IMR-90 (cell line): ENCODE measurements at places on chromosomes 13 and 19.
A peak's percentile ranks its signal among the peaks of the same experiment; 100 is the strongest.

DNA sequence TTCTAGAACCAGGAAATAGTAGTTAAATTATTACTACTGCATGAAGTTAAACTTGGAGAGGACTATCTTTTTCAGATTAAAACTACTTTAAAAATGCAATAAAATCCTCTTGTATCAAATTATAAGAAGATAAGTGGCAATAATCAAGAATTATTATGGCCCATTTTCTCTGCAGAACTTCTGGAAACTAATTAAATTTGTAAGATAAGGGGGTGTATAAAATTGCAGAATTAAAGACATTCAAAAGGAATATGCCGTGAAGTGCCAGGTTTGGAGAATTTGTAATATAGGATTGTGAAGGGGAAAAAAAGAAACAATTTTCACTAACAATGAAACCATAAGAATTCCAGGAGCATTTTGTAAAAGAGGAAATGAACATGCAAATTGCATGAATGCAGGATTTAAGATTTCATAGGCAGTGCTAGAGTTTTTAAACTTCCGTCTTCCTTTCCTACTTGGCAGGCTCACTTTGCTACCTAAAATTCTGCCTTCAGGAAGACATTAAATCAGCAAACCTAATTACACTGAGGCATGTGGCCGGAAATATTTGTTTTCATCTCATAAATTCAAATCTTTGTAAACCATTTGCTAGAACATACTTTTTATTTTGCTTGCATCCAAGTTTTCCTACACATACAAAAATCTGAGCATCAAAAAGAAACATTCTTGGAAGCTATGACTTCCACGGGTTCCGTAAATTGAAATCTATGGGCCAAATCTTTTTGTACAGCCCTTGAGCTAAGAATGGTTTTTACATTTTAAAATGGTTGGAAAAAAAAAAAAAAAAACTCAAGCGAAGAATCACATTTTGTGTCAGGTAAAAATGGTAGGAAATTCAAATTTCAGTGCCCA lies 166.9 kb downstream of the DCLK1 start:
- DNase-seq: no peak

DNA sequence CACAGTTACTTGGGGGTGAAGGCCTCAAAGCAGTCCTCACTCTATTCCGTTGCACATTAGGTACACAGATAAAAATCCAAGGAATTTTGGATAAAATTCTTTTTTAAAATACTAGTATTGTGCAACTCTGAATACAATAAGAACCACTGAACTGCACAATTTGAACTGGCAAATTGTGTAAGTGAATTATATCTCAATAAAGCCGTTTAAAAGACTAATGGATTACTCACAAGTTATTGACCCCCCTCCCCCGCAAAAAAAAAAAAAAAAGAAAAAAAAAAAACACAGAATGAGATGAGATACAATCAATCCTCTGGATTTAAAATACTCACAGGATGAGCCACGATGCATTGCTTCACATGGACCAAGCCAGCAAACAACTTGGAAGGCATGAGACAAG lies 86.4 kb downstream of the CRYL1 start:
- no peak for DNase-seq

DNA sequence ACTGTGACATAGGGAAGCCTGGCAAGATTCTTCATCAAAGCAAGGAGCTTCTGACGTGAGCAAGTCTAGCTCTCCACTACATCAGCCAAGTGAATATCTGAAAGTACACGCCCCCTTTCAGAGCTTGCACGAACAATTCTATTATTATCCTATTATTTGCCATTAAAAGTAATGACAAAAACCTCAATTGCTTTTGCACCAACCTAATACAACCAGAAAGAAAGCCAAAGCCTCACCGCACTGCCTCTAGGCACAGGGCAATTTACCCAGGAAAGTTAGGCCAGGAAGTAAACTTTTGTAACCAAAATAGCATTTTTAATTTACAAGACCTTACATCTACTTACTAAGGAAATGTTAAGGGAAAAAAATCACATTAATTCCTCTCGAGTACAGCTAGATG lies 41.2 kb downstream of the LATS2 start:
- DNase-seq: no peak

DNA sequence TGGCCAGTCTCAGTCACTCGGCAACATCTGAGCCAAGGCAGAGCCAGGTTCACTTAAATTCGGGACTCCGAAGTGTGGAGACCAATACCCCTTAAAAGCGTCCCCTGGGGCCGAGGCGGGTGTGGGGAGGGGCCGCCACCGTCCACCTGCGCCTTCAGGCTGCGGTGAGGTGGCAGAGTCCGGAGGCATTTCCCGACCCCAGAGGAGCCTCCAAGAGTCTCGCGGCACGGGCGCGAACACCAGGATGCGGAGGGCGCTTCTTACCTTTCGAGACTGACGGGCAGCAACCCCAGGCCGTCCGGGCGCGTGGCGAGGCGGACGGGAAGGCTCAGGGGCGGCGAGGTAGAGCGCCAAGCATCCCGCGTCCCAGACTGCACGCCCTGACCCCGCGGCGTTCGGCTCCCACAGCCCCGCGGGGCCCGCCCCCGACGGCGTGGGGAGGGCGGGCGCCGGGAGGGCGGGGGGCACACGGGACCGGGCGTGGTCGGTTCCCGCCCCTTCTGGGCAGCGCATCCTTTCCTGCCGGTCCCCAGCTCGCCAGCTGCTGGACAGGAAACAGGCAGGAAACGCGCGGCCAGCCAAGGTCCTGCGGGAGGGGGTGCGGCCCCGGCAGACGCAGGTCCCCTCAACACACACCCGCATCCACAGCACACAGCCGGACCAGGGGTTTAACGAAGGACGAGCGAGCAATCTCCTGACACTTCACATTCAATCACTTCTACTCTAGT lies at the start of gene THSD1:
Gene THSD1, minus strand, starts transcription at position 406 of the 728 bp plus-strand sequence. CDS start 3,572 bp downstream, outside the sequence.
- peak; percentile 41 for DNase-seq

- no peak for DNase-seq
These were observed 113.4 kb downstream of the UFM1 start for GRCh38 chr13:38463048-38463447.

GRCh38 chr19:16876904-16877361 lies 11.9 kb upstream of the F2RL3 start:
- no peak for DNase-seq

GRCh38 chr19:31220540-31220939 lies 128.7 kb downstream of the TSHZ3 start:
- no peak for DNase-seq

DNA sequence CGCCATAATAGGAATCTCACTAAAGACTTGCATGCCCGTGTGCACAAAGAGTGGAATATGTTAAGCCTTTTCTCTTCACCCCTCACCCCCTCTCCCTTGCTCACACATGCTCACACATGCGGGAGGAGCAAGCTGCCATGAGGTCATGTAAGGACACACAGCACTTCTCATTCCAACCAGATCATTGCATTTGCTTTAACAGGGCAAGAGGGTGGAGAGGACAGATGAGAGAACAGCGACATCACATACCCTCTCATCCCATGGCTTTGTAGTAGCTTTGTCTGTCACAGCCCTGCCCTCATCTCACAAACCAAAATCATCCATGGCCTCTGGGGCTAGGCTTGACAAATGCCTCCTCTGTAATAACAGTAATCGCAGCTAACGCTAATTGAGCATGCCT lies 145.6 kb upstream of the FRY start:
- DNase-seq: peak; percentile 4

DNA sequence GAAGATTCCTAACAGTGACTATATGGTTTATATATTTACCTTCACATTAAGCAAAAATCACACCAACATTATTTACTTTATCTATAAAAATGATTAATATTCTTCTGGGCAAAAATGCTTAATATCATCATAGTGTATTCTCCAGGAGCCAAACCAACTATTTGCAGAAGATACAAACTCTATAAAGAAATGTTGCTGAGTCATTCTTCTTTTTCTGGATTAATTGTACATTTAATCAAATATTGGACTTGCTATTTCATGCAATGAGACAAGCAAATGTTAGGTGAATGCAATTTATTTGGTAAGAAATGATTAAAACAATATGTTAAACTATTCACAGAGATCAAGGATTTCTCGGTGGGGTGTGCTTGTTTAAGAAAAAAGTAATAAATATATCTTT lies 1075.8 kb downstream of the PCDH9 start:
- DNase-seq: no peak

DNA sequence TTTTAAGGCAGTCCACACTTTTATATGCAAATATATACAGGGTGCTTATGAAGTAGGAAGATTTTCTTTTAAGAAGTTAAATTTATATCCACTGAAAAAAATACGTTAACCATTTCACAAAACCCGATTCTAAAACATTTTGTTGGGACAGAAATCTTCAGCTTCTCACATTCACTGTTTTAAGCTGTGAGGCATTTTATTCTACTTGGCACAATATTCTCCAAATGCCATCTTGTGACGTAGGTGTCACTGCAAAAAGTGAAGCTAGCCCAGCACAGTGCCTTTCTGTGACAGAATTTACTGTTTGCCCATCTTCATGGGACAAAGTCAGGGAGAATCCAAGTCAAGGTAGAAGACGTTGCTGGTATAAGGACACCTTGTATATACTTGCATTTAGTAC lies 94.5 kb upstream of the SLC15A1 start:
- DNase-seq: no peak

- DNase-seq: no peak
These were observed 9.7 kb downstream of the EFNA2 start for GRCh38 chr19:1295169-1296012.

DNA sequence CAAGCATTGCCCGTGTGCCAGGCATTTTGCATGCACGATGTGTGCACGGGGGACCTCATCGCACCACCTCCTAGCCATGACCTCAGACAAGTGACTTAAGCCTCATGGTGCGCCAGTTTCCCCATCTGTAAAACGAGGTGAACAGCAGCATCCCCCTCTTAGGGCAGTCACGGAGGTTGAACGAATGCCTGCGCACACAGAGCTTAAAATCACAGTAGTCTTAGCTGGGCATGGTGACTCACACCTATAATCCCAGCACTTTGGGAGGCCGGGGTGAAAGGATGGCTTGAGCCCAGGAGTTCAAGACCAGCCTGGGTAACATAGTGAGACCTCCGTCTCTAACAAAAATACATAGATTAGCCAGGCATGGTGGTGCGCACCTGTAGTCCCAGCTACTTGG lies 48.6 kb downstream of the PIN1 start:
- no peak for DNase-seq

DNA sequence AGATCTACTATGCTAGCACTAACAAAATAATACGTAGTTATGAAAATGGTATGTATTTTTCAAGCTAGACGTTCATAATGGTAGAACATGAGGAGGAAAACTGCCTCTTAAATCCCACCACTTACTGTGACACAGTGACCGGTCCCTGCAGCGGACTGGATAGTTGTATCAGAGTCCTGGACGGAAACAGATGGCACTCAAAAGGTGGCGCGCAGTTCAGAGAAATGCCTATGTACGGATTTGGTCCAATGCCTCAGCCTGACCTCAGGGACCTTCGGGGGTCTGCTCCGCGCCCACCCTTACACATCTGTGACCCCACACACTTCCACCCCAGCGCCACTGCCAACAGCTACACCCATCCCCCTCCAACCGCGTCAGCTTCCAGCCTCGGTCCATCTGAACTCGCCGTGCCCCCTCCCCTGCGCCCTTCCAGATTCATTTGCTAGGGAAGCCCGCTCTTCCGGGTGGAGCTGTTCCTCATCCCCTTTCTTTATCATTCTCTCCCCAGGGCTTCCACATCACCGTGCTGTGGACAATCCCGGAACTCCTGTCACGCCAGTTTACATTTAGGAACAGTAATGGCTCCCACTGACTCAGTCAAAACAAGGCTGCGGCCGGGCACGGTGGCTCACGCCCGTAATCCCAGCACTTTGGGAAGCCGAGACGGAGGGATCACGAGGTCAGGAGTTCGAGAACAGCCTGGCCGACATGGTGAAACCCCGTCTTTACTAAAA lies 792 bp upstream of the LENG8 start:
- peak; percentile 68 for DNase-seq

DNA sequence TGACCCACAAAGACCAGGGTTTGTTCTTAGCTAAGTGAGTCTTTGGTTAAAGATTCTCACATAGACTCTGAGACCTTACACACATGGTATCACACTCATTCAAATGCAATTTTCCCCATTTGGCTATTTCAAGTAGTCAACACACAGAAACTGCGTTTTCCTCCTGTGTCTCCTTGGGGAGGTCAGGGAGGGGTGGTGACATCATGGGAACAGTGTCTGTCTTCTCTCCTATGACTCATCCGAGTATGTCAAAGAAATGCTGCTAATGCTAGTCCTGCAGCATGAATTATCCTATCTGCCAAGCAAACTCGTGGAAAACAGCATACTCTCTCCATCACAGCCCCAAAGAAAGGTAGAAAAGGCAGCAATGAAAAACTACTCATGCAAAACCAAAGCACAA lies 100.2 kb downstream of the ENOX1 start:
- DNase-seq: peak; percentile 93

DNA sequence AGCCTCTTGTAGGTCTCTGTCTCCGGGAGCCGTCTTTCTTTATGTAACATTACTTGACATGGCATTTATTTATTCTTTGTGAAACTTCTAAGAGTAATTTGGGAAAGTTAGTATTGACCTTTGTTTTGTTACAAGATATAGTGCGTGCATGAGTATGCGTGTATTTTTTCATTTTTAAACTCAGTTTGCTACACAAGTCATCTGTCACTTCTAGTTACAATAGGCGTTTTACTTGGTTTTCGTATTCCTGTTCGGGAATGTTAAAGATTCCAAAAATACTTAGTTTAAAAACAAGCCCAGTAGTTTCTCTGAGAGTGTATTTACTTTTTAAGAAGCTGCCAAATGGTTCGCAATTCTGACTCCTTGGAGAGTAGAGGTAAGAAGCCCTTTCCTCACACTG lies 3.2 kb downstream of the PDS5B start:
- DNase-seq: no peak

- DNase-seq: peak; percentile 70
These were observed 11.6 kb upstream of the NFIX start for GRCh38 chr19:12983542-12984142.

DNA sequence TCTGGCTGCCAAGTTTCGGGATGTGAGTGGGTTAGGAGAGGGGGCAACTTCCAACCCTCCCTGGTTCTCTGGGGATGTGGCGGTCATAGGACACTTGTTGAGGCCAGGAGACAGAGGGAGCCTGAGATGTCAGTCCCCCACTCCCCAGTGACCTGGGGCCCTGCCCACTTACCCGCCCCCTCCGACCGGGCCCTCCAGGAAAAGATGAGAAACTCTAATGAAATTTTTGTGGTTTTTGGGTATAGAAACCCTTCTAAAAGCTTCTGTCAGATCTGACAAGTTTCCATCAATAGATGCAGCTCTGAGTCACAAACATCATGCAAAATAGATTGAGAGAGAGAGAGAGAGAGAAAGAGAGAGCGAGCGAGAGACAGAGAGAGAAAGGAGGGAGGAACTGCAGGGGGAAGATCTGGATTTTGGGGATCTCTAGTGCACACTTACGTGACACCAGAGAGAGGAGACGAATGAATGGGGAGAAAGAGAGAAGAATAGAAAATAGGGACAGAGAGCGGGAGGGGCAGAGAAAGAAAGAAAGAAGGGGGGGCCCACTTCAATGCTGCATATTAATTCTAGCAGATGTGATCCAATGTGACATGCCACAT lies 94.0 kb downstream of the PTPRS start:
- DNase-seq: no peak

GRCh38 chr13:90032313-90032712 lies 1315.2 kb upstream of the MIR17HG start:
- DNase-seq: no peak
